ENCODE measurements at places on chromosomes 4 and X. TPM values are rescaled to one million over a fixed set of nuclear protein-coding genes. Genes with fewer than 3 reads are reported as not detected.

The CLGN gene
- 1.1 TPM for total RNA-seq

The MAGEC2 gene
- total RNA-seq = 0.28 TPM

The ATP1B4 gene
- total RNA-seq = not detected

The APOO gene
- total RNA-seq = 14.6 TPM

The TBC1D25 gene
- total RNA-seq = 6.1 TPM

The RNF175 gene
- not detected for total RNA-seq

The FREM3 gene
- total RNA-seq = under 0.01 TPM

The CXCL1 gene
- total RNA-seq = 80.9 TPM

The CXorf49 gene
- total RNA-seq = not detected

The NAA11 gene
- not detected for total RNA-seq

The TCEANC gene
- total RNA-seq = 7.0 TPM
